Nucleus accumbens (tissue), 56 donors: ENCODE measurements at places on chromosomes 3 and 15.

- DNase-seq, result no peak
These were observed 5.8 kb upstream of the WNT7A start for GRCh38 chr3:13885704-13886010.

DNA sequence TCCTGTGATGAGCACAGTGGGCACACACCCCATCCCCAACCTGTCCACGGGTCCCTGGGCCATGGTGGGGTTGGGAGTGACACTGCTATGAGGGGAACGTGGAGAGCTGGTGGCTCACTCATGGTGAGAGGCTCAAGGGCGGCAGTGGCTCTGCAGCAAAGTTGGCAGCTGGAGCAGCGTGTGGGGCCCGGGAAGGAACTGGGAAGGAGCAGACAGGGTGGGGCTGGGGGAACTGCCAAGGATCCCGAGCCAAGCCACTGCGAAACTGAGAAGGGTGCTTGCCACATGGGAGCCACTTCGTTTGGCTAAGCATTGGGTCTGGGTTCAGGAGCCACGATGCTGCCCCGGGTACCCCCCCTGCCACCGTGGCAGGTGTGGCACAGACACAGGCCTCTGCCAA, 80.1 kb downstream of the SNRK start:
- DNase-seq, result no peak

DNA sequence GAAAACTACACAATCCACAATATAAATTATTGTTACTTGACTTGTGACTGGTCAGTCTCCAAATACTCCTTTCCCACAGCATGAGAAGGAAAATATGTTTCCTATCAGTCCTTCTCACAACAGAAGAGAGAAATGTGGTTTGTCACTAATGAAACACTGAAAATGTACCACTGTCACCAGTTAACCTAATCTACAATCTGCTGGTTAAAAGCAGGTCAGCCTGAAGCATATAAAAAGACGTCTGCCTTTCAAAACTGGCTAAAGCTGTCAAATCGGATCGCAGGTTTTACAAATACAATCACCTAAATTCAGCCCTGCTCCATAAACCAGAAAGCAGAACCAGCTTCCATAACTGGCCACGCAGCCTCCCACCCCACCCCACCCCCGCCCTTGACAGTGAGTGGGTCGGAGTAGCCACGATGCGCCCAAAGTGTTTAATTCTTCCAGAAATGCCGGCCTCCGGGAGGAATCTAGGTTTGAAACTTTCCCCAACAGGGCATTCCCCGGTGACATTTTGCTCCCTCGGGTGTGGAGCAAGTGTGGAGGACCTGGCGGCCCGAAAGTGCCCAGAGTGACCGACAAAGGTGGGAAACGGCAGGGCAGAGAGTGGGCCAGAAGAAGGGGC, 682 bp downstream of the ETFA start:
- DNase-seq, result no peak

GRCh38 chr3:73259856-73260255, 198.4 kb downstream of the EBLN2 start:
- no peak for DNase-seq

DNA sequence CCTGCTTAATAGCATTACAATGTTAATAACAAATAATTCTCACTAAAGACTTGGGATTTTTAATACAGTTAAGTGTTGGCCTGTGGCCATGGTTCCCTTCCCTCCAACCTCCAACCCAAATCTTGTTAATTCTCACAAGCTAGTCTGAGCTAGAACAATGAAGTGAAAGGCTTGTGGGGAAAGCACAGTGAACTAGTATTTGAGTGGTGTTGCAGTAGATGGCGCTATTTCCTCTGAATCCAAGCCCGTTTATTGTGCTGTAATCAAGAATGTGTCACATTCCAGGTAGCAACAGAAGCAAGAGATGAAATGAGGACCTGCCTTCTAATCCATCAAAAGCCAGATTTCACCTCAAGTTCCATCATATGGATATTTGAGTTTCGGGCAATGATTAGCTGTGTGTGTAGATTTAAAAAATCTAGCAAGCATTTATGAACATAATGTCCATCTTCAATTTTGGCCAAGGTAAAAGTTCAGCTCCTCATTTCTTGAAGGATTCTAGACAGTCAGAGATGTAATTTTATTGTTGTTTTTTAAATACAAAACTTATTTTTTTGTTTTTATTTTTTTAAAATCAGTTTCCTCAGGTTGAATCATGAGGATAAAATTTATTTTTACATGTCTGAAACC, 160.7 kb downstream of the SQOR start:
- DNase-seq, result no peak

GRCh38 chr3:171417813-171418212, 42.4 kb downstream of the TNIK start:
- DNase-seq, result no peak

- no peak for DNase-seq
These were observed 973.4 kb downstream of the ROBO1 start for GRCh38 chr3:78794431-78794830.

DNA sequence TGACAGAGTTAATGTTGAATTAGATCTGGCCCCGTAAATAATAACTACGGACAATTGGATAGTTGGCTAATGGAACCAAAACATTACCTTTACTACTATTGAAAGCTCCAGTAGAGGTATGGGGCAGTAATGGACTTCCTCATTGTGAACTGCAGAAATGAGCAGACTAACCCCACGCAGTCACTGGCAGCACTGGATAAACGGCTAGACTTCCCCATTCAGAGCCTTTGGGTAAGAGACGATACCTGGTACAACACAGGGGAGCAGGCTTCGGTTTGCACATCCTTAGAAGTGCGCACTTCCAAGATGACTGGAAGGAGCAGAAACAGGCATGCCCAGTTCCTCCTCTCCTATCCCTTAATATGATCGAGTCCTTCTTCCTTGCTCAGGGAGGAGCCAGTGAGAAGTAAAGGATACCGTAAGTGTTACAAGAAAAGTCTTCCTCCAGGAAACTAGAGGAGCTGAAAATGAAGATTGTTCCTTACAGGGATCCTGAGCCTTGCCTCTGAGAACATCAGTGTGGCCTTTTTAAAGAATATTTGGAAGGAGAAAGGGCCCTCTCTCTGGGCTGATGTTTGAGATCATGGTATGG, 100.5 kb upstream of the NECTIN3 start:
- no peak for DNase-seq

DNA sequence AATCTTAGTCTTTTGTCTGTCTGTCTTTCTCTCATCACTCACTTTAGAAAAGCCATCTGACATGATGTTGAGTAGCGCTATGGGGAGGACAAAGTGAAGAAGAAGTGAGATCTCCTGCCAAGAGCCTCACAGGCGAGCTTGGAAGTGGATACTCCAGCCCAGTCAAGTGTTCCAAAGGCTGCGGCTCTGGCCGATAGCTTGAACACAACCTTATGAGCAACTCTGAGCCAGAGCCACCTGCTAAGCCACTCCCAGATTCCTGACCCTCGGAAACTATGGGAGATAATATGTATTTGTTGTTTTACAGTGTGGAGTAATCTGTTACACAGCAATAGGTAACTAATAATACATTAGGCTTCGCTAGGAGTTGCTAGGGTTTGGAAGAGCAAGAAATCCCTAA, 76.2 kb downstream of the MB21D2 start:
- no peak for DNase-seq

DNA sequence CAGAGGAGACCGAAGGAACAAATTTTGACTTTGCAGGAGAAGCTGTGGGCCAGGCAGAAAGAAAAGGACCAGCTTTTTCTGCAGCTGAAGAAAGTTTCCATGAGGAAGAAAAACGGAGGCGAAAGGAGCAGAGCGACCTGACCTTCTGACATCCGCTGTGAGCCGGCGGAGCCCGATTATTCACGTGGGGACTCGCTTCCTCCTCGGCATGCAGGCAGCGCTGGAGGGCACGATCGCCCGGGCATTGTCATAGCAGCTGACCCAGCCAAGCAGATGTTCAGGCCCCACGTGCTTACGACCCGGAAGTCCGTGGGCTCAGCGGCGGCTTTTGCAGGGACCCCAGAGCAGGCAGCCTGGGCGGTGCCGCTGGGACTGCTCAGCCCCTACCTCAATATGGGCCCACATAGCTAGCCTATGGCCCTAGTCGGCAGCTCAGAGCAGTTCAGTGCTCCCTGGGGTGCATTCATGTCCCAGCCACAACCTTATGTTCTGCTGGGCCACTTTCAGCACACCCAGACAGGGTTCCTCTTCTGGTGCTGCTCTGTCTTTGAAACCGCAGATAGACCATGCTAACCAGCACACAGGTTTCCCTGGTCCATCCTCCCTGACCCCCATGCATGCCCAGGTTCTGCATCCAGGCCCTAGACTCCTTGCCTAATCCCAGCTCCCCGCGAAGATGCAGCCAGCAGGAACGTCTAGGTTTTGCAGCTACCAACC, 10.5 kb upstream of the EIF4A2 start:
- peak; percentile 22 for DNase-seq

- no peak for DNase-seq
These were observed 151.7 kb downstream of the CPNE4 start for GRCh38 chr3:131883086-131883485.
